Activated CD4-positive, alpha-beta T cell treated with anti-CD3 and anti-CD28 coated beads, Interleukin-2, Interleukin-4, amounts not matched to agents 100 ng/mL and 50 ng/mL, durations not matched to agents 16 hours and 8 hours (primary cell): ENCODE measurements at places on chromosomes 4 and X.

GRCh38 chr4:1973661-1974060, 35.1 kb downstream of the NELFA start:
- DNase-seq = no peak

- DNase-seq = no peak
Measured at GRCh38 chr4:135244696-135245095, 1043.1 kb upstream of the PABPC4L start.

DNA sequence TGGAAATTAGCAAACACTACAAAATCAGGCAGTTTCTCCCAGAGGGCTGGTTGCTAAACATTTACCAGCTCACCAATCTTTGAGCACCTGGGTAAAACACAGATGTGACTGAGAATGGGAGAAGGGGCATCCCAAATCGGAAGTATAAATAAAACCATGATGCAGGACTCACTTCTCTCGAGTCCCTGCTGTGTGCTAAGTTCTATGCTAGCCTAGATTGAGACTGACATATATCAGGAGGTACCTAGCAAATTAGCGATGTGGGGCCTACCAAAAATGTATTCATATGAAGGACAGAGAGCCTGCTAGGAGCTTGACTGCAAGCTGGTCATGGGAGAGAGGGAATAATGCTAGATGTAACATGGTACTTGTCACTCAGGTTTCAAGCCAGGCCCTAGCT, 171.9 kb upstream of the PGRMC2 start:
- DNase-seq = no peak

GRCh38 chr4:55092504-55092903, 32.9 kb downstream of the KDR start:
- DNase-seq = no peak

DNA sequence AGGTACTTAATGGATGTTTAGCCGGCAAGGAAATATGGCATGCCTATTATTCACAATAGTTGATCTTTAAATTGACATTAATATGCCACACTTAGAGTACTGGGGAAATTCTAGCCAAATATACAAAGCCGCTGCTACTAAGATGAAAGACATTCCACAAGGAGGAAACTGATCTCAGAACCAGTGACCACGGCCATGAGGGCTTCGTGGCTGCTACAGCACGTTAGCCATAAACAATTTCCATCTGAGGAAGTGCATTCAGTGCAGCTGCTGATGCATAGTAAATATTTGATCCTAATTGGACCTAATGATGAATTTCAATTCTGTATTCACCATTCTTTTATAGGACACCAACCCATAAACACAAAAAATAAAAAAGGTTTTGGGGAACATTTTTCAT, 59.1 kb downstream of the SORBS2 start:
- no peak for DNase-seq

DNA sequence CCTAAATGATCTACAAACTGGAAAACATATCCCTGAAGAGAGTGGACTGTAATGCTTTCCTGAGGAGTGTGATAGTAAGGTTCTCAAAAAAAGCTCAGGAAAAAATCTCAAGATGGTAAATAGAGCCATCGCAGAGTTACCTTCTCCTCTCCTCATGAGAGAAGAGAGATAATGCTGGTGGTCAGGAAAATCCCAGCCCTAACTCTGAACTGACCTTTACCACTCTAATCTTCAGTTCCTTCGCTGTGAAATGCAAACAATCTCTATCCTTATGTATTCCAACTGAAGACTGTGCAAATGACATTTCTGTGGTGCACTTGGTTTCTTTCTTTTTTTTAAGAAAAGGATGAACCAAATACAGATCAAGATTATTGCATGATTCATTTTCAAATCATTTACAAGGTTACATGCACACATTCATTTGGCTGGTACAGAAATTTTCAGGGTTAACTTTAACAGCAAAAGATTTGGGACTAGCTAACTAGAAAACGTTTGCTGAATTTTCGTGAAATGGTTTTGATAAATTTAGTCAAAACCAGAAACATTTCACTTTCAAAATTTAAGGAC, 8.3 kb downstream of the PPM1K start:
- no peak for DNase-seq
